Glutamatergic neuron (in vitro differentiated cells): ENCODE measurements at places on chromosomes 3 and 15. TPM values are rescaled to one million over a fixed set of nuclear protein-coding genes. Genes with fewer than 3 reads are reported as not detected.

GRCh38 chr3:181418233-181418632 is 293.5 kb upstream of the SOX2 start:
- DNase-seq = no peak

SNTN gene
- total RNA-seq = not detected

FANCD2OS gene
- total RNA-seq = not detected

DNAH12 gene
- total RNA-seq = 0.22 TPM

DNA sequence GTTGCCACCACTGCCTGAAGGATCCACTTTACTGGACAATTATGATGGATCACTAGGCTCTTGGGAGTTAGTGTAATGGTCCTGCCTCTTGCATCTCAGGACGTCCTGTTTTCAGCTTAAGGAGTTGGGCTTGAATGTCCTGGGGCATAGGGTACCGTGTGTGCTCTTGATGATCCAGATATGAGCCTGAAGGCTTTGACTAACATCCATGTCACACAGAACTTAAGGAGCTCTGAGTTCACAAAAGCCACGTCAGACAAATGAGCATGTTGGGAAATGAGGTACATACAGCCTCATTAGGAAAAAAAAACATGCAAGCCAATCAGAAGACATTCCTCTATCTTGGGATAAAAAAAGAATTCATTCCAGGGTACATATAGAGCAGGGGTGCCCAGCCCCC is 40.8 kb downstream of the CA12 start:
- DNase-seq = no peak

GRCh38 chr3:187281191-187281714 is 10.3 kb downstream of the MASP1 start:
- no peak for DNase-seq

DNA sequence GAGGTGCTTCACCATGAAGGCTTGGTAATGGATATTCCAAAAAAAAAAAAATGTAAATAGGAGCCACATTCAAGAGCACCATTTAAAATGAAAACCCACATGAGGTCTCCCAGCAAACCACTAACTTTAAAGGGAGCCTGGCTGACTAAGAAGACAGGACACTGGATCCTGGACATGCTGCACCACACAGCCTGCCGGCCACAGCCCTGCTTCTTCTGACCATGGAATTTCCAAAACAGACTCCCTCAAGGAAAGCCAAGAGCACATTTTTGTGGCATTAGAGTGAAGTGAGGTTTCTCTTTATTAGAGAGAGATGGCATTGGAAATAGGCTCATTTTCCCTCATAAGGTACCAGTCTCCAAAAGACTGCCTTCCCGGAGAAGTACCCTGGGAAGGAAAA is 113.9 kb downstream of the RORA start:
- no peak for DNase-seq

DNA sequence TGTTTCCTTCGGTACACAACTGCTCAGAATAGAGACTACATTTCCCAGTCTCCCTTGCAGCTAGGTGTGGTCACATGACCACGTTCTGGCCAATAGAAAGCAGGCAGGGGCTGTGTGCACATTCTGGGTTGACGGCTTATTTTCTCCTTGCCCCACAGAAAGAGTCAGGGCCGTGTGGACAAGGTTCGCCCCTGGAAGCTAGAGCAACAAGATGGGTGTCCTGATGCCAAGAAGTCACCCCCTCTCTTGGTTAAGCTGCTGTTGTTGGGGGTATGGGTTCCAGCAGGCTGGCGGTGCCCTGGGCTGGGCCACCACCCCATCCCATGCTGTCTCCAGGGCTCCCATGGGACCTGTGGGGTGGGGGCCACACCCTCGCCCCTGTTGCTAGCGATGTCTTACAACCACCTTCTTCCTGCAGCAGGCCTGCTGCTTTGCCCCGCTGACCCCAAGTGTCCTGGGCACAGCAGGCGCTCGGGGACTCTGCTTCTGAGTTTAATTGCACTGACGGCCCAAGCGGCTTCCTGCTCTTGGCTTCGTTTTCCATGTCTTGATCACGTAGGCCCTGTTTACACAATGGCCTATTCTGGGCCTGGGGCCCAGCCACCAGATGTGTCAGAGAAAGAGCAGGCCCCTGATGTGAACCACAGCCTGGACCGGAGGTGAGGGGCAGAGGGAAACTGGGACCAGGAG is 24.9 kb downstream of the ABTB1 start:
- DNase-seq = peak; percentile 69

GRCh38 chr15:66830358-66830757 is 128.3 kb downstream of the SMAD6 start:
- DNase-seq = no peak

- no peak for DNase-seq
Measured at GRCh38 chr3:166052440-166052839, 215.2 kb upstream of the BCHE start.
